ENCODE measurements at places on chromosomes 2 and 18.

DNA sequence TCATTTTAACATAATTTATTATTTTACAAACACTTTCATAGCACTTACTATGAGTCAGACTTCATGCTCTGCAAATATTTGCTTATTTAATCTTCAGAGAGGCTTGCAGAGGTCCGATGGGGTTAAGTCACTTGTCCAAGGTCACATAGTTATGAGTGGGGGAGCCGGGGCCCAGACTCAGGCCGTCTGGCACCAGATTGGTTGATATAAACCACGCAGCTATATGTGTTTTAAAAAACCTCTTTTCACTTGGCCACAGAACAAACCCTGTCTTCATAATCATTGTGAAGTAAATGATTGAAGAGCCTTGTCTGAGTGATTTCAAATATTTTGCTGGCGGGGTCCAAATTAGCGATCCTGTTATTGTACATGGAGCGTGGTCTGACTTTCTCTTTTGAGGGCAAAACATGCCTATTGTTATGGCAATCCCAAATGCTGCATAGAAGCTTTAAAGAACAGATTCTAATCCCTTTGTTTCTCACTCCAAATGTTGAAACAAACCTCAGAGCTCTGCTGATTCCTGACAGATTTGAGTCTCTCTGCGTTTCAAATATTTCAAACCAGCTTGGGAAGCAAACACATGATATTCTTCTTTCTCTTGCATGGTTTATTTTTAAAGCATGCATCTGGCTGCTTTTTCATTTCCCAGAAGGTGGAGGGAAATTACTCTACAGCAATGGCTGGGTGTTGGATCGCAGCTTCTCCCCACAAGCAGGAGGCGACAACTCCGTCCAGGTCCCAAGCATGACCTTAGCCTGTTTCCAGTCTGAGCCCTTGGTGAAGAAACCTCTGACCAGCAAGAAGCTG is 142.4 kb downstream of the DDX1 start:
- no peak for DNase-seq

GRCh38 chr2:46480562-46480961 is 1.2 kb downstream of the TMEM247 start:
- no peak for DNase-seq

DNA sequence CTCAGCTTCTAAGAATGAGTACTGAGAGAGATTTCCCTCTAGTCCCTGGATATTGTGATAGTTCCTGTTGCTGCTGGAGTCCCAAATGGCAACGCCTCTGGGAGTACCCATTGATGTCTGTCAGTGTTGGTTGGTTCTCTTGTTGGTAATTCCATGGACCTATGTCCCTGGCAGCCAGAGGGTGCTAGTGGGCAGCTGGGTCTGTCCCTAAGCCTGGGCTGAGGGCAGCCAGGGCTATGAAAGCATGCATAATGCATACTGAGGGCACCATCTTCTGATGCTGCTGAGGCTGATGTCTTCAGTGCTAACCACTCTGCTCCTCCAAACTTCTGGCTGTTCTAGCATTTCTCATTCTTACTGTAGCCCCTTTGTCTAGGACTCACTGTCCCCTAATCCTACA is 35.9 kb downstream of the NABP1 start:
- no peak for DNase-seq

DNA sequence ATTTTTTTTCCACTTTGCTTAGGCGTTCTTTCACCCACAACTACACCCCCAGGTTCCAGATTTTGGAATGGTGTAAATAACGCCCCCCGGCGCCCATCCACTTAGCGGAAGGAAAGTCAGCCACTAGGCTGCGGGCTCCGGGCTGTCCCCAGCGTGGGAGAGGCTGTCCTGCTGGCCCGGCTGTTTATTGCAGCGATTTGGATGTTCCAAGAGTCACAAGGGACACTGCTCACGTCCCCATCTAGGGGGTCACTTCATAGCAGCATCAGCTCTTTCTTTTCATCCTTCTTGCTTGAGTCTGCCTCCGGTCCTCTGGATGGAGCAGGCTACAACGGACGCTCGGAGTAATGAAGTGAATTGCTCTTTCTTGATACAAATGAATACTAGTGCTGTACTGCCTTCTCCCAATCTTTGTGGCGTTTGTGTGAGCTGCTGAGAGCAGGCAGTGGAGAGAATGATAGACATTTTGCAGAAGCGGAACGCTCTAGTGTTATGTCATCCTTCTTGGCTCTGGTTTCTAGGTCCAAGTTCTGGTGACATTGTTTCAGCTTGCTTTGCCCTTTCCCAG is 50.7 kb upstream of the PAIP2B start:
- no peak for DNase-seq

GRCh38 chr2:215693193-215693998 is 257.5 kb upstream of the FN1 start:
- no peak for DNase-seq

DNA sequence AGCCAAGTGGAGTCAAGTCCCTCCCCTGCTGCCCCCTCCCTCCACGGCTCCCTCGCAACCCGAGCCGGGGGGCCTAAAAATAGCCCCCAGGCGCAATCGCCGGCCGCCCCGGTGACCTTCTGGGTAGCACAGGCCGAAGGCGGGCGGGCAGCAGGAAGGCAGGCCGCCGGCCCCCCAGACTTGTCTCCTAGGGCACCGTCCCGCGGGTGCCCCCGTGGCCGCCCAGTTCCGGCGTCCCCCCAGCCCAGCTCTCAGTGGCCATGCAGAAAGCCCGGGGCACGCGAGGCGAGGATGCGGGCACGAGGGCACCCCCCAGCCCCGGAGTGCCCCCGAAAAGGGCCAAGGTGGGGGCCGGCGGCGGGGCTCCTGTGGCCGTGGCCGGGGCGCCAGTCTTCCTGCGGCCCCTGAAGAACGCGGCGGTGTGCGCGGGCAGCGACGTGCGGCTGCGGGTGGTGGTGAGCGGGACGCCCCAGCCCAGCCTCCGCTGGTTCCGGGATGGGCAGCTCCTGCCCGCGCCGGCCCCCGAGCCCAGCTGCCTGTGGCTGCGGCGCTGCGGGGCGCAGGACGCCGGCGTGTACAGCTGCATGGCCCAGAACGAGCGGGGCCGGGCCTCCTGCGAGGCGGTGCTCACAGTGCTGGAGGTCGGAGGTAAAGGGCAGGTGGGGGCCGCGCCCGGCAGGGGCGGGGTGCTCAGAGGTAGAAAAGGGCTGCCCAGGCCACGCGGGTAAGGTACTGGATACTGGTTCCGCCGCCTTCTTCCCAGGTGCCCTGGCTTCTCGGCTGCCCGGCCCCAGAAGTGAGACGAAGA is at the start of gene SPEG:
SPEG (plus strand) TSS at position 126 of the 808 bp plus-strand sequence; CDS start at position 261, 135 bp downstream.
- DNase-seq = no peak

- DNase-seq = no peak
Measured at GRCh38 chr2:128835974-128836373, 517.3 kb upstream of the HS6ST1 start.

- DNase-seq = no peak
Measured at GRCh38 chr18:45688113-45688512, 35.9 kb upstream of the SLC14A1 start.

GRCh38 chr2:237509905-237510304 is 22.9 kb downstream of the MLPH start:
- no peak for DNase-seq

- DNase-seq = no peak
Measured at GRCh38 chr2:155727187-155727895, 605.2 kb downstream of the NR4A2 start.

DNA sequence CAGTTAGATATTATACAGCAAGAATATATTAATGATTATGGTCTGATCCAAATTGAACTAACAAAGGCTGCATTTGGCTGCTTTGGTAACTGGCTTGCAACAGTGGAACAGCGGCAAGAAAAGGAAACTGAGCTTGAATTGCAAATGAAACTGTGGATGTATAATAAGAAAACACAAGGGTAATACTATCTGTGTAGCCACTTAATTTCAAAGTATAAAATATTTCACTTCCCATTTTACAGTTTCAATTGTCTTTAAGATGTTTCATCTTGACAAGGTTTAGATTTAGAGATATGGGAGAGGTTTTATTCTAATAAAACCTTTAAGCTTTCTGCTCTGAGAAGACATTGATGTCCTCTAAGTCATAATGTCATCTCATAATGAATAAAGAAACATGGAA is 23.8 kb downstream of the WDR75 start:
- DNase-seq = no peak
